ENCODE measurements at places on chromosomes 13 and 19.

DNA sequence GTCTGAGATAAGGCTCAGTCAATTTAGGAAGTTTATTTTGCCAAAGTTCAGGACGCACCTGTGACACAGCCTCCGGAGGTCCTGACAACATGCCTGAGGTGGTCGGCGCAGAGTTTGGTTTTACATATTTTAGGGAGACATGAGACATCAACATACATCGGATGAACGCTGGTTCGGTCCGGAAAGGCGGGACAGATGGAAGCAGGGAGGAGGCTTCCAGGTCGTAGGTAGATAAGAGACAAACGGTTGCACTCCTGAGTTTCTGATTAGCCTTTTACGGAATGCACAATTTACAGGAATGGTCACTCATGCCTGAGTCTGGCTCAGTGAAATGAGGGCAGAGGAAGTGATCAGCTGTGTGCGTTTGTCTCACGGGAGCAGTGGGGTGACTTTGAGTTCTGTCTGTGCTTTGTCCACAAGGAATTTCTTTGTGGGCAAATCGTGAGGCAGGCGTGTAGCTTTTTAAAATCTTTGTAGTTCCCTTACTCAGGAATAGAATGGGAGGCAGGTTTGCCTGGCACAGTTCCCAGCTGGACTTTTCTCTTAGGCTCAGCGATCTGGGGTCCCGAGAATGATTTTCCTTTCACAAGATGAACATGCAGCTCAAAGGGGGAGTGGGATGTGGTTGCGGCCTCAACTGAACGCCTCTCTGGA is 36.2 kb downstream of the C13orf46 start:
- DNase-seq, result no peak

DNA sequence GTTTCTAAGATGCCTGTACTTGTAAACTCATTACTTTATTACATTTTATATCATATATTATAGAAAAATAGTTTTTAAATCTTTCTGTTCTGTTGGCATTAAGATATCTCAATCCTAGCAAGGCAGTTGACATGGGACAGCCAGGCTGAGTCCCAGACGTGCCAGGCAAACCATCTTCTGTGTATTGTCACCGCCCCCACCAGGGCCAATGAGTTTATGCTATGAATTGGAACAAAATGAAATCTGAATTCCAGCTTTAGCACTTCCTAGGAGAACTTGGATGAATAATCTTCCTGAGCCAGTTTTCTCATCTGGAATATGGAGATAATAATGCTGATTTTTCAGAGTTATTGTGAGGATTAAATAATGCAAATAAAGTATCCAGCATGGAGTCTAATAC is 79.9 kb upstream of the GSX1 start:
- peak; percentile 16 for DNase-seq

DNA sequence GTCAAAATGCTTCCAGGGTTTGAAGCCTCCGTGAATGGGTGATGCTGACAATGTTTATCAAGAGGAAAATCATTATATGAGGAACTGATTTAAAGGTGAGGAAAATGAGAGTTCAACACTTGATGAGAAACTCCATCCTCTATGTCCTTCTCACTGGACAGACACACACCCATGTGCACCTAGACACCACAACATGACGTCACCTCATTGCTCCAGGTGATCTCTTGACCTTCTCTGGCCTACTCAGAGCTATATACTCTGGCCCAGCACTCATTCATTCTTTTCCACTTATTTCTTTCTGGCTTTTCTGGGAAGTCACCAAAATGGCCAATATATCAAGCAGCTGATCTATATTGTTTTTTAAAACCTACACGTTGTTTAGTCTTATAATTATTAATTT is 778.7 kb upstream of the PCDH20 start:
- DNase-seq, result no peak

- DNase-seq, result no peak
Measured at GRCh38 chr13:26558074-26558805, 757 bp downstream of the WASF3 start.

- DNase-seq, result no peak
Measured at GRCh38 chr19:10662384-10663251, 8.5 kb downstream of the ILF3 start.

Measured in CD4-positive, alpha-beta T cell treated with Interleukin-4 for 1 hour (primary cell).